ENCODE measurements at places on chromosomes 7 and 10.

GRCh38 chr7:100604028-100604975, 2.1 kb downstream of the PCOLCE start:
- DNase-seq, result peak; percentile 69

DNA sequence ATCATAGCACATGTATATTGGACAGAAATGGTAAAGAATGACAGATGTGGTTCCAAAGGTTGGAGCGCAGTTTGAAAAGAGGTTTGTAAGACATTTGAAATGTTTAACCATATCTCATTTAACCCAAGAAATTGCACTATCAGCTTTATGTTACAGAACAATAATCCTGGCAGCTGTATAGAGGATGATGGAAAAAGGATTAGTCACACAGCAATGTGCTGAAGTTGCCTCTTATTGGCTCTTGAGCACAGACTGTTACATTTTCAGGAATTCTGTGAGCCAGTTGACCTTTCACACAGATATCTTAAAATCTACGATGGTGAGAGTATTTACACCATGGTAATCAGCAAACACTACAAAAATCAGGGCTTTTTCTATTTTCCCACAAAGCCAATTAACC, 3.9 kb downstream of the COG5 start:
- no peak for DNase-seq

DNA sequence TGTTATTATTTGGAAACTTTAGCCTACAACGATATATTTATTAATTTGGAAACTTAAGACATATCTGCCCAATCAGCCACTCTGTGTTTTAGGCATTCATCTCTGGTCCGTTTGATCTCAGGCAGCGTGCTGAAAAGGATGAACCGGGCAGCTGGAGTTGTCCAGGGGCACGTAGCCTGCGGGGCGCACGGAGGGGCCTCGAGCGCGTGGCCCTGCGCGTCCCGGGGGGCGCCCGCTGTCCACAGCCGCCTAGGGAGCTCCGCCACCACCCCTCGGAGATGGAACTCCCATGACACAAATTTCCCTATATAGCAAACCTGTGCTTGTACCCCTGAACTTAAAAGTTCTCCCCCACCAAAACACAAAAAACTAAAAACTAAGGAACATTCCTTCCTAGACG, 24.3 kb upstream of the MKI67 start:
- no peak for DNase-seq

DNA sequence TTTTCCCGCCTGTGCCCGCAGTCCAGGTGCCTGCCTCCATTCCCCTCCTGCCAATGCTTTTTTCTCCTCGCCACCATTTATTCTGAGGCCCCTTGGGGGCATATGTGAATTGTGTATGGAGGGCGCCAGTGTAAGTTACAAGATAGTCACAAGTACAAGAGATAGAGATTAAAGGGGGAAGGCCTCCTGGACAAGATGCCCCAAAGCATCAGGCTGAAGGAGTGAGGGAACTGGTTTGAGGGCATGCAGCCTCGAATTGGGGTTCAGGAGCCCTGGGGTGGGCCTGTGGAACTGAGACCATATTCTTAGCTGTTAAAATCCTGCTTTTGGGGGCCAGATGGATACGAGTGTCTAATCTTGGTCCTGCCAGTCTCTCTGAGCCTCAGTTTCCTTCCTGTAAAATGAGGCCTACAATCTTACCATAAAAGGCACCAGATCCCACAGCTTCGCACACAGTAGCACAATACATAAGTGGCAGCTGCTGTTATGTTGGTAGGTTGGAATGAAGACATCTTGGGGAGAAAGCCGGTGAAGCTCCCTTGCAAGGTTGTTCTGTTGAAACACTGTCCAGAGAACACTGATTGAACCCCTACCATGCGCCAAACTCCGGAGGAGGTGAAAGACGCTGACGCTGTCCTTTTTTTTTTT, 545 bp upstream of the COMTD1 start:
- no peak for DNase-seq

DNA sequence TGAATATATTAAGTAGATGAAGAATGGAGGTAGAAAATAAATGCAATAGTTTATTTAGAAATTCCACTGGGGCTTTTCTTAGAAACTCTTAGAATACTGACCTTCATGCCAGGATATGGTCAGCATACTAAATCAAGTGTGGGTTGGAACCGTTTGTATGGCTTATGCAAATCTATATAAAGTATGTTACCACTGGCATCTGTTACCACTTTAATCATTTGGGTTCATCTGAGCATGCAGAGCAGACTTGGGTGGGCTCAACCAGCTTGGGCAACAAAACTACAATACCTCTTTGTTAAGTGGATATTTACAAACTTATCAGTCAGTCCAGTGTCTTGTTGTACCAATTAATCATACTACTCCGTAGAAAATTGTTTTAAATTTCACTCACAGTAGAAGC, 125.8 kb downstream of the CRPPA start:
- DNase-seq, result peak; percentile 55

DNA sequence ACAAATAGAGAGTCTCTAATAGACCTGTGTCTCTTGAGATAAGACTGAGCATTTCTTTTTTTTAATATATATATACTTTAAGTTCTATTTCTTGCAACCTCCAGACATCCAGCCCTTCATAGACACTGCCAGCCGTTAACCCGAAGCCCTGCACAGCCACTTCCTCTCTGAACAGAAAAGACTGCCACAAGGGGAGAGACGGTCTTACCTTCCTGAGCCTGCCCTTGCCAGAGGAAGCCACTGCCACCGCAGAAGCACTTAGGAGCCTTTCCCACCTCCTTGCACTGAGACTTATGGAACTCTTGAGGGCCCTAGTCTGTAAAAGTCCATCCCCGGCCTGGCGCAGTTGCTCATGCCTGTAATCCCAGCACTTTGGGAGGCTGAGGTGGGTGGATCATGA, 31.8 kb upstream of the PRSS1 start:
- no peak for DNase-seq

GRCh38 chr7:13179011-13179582, 491.7 kb downstream of the ARL4A start:
- peak; percentile 56 for DNase-seq

DNA sequence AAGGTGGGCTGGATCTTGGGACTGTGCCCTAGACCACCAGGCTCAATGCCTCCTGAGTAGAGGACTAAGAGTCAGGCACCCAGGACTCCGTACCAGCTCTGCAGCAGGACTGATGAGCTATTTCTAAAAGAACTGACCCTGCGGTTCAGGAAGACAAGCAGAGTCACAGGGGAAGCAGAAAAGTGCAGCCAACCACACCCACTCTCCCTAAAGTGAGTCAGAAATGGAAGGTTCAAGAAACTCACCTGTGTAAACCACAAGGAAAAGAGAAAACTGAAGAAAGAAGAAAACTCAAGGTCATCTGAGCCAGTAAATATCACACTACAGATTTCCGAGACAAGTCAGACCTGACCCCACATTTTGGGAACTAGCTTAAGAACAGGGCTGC, 2.5 kb downstream of the PARP12 start:
- no peak for DNase-seq

DNA sequence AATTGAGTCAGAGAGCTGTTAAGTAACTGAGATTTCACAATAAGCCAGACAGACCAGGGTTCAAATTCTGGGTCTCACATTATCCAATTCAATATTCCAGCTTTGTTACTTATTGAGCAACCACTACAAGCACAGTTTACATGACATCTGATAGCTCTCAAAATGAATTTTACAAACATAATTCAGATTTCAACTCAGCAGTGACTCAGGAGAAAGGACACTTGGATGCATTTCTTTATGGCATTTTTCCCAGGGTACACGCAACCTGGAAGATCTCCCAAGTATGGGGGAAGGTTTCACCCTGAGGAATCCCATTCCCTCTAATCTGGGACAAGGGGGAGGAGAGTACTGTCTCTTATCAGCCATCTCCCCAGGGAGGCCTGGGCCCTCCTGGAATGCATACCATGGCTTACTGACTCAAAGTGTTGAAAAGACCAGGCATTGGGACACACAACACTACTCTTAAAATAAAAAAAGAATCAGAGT, 102.4 kb downstream of the CFTR start:
- DNase-seq, result no peak
